CD14-positive monocyte (primary cell): ENCODE measurements at places on chromosomes 2 and 18.
A peak's percentile ranks its signal among the peaks of the same experiment; 100 is the strongest.

DNA sequence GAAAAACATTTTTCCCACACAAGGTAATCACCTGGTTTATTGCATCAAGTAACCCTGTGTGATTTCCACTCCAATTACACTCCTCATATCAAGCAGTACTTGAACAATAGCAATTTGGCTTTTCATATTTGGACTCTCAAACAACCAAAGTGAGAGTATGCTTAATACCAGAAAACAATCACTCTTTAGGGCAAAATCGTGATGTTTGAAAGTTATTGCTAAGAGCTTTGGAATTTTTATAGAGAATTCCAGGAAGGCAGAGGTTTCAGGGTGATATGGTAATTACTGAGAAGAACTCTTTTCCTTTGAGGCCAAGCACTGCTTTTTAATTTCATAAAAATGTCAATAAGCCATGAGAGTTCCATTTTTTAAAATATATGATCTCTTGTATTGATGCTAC is 779.5 kb upstream of the LRRTM1 start:
- DNase-seq, result no peak

GRCh38 chr2:26533661-26534060 is 55.7 kb upstream of the OTOF start:
- DNase-seq, result no peak

- DNase-seq, result no peak
Measured at GRCh38 chr2:113225263-113226259, 51.8 kb downstream of the PSD4 start.

- DNase-seq, result no peak
Measured at GRCh38 chr2:65199891-65200290, 27.7 kb upstream of the ACTR2 start.

DNA sequence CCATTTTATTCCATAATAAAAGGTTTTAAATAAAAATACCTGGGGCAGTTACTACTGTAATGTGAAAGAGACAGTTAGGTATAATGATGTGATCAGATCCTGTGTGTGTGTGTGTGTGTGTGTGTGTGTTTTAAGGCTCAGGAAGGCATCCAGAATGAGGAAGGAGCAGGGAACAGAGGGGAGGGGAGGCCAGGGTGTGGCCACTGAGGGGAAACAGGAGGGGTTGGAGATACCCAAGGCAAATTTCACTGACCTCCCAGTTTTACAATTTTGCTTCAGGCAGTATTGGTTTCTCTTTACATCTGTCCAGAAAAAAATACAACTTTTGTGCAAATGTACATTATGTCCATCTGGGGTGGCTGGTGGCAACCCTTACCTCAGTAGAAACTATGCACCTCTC is 163.5 kb upstream of the FBXO11 start:
- peak; percentile 3 for DNase-seq

DNA sequence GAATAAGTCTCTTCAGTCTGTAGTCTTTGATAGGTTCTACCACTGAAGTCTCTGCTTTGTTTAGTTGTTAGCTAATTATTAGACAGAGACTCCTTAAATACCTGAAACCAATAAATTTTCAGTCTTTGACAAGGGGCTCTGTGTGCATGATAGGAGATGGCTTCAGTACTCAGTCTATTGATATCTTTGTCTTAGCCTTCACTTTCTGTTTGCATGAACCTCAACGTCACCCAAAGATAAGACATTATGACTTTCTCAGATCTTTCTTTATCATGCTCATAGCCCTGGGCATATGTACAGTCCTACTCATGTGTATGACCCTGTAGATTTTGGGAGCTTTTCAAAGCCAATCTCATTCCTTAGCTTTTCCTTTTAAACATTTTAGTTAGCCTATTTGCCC is 183.5 kb upstream of the GCFC2 start:
- DNase-seq, result no peak

DNA sequence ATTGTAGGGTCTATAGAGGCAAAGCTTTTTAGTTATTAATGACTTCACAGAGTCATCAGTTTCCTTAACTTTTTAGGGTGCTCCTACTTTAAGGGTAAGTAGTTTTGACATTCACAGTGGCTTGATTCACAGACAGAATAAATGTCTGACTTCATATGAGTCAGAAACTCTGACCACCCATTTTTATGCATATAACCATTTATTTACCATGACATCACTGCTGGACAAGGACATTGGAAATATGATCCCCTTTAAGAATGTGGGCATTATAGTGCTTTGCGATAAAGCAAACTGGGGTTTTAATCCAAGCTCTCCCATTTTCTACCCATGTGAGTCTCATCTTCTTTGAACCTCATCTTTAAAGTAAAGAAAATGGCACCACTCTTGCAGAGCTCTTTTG is 162.0 kb upstream of the MC4R start:
- no peak for DNase-seq
